ENCODE measurements at places on chromosomes 1 and 21.

DNA sequence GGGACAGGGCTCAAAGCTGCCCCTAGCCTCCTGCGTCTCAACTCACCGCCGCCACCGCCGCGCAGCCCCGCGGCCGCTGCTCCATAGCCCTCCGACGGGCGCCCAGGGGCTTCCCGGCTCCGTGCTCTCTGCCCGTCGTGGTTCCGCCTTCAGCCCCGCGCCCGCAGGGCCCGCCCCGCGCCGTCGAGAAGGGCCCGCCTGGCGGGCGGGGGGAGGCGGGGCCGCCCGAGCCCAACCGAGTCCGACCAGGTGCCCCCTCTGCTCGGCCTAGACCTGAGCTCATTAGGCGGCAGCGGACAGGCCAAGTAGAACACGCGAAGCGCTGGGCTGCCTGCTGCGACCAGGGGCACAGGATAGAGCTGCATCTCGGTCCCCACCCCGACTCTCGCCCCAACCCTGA, at the start of gene TNFRSF25:
TNFRSF25 (minus strand) TSS at position 151 of the 400 bp plus-strand sequence; CDS start at position 85, 66 bp downstream.
- DNase-seq: no peak

DNA sequence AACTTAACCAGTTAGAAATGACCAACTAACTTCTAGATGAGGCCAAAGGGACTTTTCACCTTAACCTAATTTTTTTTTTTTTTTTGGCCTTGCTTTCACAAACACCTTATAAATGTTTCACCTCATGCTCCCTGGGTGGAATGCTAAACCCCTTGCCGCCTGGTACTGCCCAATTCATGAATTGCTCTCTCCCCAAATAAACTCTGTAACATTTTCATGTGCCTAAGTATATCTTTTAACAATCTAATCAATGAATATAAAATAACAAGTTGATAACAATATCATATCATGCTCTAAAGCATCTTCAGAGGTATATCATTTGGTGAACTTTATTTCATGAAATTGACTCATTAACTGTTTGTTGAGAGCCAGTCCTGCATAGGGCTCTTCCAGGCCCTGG, 10.9 kb upstream of the CNN3 start:
- no peak for DNase-seq

DNA sequence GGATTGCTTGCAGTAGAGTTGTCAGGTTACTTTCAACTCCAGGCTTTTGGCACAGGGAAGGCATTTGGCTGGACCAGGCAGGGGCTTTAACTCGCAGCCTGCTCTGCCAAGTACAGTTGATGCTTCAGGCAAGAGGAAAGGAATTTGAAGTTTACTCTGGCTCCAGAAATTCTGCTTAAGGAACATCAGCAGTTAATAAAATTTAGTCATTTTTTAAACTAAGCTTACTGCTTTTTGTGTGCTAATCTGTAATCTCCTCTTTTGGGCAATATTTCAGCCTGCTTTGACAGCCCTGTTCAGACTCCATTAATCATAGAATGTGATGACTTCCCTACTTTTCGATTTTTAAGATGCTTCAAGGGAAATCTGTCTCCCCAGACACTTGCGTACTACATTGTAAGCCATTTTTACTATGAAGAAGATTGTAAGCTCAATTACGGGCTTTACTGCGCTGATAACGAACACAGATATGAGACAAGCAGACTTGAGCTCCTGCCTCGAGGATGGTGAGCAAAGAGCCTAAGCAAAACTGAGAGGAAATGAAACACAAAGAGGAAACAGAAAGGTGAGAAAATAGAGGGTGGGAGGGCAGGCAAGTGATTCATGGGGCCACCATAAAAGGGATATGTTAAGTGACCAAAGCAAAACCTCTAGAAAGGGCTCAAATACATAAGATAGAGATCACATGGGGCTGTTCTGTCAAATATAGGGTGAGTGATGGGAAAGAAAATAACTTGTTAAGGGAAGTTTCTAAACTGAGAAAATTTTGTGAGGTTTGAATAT, 76.6 kb upstream of the VAV3 start:
- DNase-seq: no peak

DNA sequence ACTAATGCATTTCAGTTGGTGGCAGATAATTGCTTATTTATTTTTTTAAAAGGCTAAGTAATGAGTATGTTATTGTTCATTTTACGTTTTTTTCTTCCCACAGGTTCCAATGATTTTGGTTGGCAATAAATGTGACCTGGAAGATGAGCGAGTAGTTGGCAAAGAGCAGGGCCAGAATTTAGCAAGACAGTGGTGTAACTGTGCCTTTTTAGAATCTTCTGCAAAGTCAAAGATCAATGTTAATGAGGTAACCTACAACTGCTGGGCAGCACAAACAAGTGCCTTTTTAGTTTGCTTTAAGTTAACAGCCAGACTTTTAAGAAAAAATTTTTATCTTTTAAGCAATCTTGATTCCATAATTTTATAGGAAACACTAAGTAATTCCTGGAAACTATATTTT, 35.0 kb downstream of the INKA2 start:
- DNase-seq: no peak

DNA sequence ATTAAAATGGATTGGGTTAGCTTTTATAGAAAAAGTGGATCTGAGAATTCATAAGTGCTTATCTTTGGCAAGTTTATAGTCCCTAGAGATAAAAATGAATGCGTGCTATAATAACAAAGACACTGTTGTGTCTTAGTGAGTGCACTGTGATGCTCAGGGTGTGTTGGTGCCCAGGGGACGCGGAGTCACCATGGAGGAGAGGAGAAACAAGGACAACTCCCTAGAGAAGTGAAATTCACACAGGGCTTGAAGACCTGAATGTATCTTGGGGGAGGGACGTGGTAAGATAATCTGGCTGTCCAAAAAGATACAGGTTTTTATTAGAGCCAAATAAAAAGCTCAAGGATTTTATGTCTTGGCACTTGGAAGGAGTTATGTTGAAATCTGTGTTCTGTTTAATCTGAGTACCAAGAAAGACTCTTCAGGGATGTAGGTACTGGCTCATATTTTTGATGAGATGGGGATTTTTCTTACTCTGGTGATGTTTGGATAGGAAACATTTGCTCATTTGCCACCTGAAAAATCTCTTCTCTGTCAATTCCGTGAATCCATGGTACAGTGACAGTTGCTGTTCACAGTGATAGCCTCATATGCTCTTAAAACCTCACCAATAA, 9.6 kb downstream of the SMYD2 start:
- DNase-seq: peak; percentile 53

DNA sequence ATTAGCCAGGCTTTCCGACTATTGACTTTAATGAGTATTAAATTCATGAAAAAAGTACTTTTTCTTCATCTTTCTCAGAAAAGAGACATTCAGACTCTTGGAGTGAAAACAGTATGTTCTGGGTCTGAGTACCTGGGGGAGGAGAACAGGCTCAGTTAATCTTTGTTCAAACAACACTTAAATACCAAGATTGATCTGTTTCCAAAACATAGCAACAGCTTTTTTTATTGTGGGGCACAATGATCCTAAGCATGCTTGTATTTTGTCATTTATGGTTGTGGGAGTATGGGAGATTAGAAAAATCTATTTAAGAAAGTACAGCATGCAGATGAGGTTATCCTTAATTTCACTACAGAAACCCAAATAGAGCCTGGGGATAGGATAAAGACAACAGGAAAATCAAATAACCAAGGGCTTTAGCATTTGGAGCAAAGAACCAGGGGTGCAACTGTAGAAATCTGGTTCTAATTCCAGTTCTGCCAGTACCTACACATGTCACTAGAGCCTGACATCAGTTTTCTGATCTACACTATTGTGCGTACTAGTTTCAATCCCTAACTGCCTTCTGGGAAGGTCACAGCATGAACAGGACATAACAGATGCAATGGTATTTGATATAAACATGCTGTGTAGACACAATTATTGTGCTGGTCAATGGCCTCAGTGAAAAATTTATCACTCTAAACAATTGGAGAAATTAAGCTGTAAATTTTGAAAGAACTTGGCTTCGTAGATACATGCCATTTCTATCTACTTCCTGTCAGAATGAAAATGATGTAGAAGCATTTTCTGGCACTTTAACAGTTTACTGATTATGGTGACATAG, 91.2 kb downstream of the KCNK1 start:
- DNase-seq: no peak

DNA sequence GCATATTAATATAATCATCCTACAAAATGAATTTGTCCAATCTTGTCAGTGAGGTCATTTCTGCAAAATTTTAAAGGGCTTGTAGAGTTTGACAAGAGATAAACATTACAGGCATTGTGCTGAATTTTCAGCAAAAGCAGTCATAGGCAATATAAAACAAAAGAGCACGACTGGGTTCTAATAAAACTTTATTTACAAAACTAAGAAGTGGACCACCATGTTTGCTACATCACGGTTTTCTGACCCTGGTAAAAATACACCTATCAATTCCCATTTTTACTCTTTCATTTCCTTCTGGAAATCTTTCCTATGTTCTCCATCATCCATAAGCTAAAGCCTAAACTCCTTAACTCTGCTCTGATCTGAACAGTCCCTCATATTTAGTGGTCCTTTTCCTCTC, 229.8 kb upstream of the SGIP1 start:
- DNase-seq: no peak

- DNase-seq: no peak
These were observed 867.8 kb downstream of the AMY1C start for GRCh38 chr1:104617474-104617873.

GRCh38 chr1:19955534-19956170, 23.8 kb downstream of the PLA2G2A start:
- DNase-seq: no peak

DNA sequence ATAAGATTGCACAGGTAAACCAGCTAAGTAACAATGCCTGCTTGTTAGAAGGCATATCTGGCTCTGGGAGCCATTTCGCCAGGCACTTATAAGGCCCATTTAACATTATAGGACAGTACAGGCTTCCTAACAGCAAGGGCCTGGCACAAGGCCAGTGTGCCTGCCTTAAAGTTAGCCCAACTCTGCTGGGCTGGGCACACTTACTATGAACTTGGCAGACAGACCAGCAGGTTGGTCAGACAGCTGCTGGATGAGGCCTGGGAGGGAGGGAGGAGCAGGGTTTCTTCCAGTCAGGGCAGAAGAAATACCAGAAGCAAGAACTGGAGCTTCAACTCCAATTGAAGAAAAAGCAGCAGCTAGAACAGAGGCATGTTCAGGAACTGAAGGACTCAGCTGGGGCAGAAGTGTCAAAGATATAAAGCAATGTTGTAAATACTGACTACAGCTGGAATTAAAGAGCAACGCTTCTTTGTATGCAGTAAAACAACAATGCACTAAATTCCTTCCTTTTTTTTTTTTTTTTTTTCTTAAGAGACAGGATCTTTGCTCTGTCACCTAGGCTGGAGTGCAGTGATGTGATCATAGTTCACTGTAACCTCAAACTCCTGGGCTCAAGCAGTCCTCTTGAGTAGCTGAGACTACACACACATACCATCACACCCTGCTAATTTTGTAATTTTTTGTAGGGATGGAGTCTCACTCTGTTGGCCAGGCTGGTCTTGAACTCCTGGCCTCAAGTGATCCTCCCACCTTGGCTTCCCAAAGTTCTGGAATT, 4.9 kb downstream of the CACHD1 start:
- DNase-seq: peak; percentile 77

DNA sequence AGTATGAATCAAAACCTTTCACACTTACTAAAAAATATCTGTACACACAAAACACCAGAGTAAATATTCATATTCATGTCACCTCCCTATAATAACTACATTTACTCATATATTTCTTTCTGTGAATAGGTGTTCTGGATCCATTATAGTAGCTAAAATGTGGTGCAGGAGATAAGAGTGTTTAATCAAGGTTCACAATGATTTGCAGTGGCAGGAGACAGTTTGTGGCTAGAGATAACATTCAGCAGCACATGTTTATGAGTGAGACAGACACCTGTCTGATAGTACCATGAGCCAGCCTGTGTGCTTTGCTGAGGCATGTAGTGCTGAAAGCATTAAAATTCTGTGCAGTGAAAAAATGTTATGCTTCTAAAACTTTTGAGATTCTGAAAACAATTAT, 410.3 kb downstream of the SRGAP2C start:
- no peak for DNase-seq

DNA sequence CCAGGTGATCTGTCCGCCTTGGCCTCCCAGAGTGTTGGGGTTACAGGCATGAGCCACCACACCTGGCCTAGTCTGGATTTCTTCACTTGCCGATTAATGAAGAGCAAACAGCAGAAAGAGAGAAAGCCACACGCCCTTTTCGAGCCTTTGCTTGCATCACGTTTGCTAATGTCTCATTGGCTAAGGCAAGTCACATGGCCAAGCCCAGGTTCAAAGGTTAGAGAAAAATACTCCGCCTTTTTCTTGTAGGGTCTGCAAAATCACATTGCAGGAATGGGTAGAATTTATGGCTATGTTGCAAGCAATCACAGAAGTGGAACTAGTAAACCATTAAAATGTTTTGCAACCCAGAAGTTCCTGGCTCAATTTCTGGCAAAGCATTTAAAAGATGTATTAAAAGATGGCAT, 26.8 kb upstream of the BACH1 start:
- no peak for DNase-seq

DNA sequence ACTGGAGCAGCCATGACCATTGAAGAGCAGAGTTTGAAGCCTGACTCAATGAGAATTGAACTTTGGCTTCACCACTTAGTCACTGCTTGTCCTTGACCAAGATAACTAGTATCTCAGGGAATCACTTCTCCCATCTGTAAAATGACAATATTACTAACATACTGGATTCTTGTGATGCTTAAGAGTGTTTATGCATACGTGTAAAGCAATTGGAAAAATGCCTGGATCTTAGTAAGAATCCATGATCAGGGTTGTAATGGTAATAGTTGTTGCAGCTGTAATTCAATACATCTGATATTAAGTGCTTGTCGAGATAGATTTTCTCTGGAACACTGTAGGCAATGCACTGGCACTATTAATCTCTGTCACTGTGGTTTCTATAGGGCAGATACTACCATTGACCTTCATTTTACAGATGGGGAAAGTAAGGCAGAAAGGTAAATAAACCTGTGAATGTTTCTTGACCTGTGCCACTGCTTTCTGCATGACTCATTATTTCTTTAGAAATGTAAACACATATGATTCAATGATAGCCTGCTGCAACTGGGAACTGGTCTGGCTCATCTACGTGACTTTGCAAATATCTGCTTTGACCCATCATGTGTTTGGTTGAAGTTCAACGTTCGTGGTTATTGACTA, 662.5 kb downstream of the PLA2G4A start:
- no peak for DNase-seq

DNA sequence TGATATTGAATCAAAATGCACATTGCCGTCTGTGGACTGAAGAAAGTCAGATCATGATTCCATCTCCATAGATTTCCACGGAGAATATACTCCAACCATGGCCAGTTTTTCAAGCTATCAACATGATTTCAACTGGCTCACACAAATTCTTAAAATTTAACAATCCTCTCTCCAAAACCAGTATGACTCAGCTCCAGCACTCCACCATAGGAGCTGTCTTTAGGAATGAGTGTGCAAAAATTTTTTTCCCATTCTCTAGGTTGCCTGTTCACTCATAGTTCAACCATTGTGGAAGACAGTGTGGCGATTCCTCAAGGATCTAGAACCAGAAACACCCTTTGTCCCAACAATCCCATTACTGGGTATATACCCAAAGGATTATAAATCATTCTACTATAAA, 40.8 kb downstream of the RGL1 start:
- DNase-seq: no peak

DNA sequence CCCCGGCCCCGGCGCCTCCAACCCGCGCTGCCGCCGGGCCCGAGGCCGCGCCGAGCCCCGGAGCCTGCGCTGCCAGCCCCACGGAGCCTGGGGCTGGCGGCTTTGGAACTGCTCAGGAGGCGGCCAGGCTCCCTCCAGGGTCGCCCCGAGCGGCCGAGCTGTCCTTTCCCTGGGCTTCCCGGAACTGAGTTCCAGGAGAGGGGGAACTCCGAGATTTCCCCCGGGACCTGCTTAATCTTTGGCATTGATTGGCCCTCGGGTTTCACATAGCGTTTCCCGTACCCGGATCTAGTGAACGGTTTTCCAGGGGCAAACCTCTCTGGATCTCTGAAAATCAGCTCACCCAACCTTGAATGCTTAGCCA, 504 bp downstream of the H6PD start:
- no peak for DNase-seq

Measured in left ventricle myocardium superior (tissue), 1 donor.